IPS-NIHi11 (cell line): ENCODE measurements at places on chromosomes 4 and X.

GRCh38 chr4:150821641-150822040, 193.4 kb downstream of the LRBA start:
- DNase-seq: no peak

- DNase-seq: no peak
Observed at GRCh38 chrX:83829874-83830273, 31.1 kb upstream of the CYLC1 start.

GRCh38 chr4:89438102-89438831, 130.7 kb upstream of the GPRIN3 start:
- peak; percentile 40 for DNase-seq

DNA sequence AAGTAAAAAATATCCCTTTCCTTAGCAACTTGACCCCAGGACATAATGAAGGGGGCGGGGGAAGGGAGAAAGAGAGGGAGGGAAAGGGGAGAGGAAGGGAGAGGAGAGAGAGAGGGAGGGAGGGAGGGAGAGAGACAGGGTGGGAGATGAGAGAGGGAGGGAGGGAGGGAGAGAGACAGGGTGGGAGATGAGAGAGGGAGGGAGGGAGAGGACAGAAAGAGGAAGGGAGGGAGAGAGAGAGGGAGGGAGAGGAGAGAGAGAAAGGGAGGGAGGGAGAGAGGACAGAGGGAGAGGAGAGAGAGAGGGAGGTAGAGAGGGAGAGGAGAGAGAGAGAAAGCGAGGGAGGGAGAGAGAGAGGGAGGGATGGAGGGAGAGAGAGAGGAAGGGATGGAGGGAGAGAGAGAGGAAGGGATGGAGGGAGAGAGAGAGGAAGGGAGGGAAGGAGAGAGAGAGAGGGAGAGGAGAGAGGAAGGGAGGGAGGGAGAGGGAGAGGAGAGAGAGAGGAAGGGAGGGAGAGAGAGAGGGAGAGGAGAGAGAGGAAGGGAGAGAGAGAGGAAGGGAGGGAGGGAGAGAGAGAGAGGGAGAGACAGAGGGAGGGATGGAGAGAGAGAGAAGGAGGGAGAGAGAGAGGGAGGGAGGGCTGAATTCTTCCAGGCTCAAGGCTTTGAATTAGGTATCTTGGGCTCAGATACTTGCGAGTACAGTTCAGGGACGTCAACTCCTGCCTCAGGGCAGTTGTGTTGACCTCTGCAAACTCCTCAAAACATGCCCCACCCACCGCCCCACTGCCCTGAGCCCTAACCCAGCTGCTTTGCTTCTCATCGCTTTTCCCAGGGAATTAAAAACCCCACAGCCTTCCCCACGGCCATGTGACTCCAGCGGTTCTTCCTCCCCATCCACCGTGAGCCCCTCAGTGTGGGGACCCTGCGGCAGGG, 40.0 kb upstream of the ADRA2C start:
- no peak for DNase-seq

DNA sequence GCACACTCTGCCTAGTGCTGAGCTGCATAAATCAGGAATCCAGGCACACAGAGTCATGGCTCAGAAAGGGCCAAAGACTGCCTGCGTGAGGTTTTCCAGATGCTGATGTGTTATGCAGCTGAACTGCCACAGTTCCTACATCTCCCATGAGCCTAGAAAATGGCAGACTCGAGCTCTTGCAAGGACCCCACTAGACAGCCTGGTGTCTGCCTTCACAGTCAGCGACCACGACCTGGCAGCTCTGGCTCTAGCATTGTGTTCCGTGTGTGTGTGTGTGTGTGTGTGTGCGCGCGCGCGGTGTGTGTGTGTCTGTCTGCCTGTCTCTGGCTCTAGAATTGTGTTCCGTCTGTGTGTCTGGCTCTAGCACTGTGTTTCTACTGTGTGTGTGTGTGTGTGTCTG, 203.6 kb upstream of the AGTR2 start:
- DNase-seq: no peak

- peak; percentile 88 for DNase-seq
Observed at GRCh38 chr4:72568959-72569718, at the start of gene ADAMTS3. Gene ADAMTS3, minus strand, starts transcription at chr4:72569221. Its CDS starts 459 bp downstream, at chr4:72568762.
